M059J (cell line): ENCODE measurements at places on chromosomes 7 and 10.

DNA sequence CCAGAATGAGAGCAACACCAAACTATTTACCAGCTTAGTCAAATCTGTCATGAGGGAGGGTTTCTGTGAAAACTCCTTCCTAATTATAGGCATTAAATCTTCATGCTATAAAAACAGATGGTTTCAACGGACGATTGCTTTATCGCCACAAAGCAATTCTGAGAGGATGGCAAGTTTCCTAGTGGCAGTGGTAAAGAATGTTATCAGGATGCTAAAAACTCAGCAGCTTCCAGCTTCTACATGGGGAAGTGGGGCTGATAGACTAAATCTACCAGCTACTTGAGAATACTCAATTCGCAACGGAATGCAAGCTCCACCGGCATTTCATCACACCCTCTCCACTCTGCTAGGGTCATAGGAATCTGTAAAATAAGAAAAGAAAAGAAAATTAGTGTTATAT, 41.8 kb downstream of the JCAD start:
- no peak for DNase-seq

- DNase-seq: no peak
Observed at GRCh38 chr7:22596763-22597400, 96.9 kb upstream of the STEAP1B start.

DNA sequence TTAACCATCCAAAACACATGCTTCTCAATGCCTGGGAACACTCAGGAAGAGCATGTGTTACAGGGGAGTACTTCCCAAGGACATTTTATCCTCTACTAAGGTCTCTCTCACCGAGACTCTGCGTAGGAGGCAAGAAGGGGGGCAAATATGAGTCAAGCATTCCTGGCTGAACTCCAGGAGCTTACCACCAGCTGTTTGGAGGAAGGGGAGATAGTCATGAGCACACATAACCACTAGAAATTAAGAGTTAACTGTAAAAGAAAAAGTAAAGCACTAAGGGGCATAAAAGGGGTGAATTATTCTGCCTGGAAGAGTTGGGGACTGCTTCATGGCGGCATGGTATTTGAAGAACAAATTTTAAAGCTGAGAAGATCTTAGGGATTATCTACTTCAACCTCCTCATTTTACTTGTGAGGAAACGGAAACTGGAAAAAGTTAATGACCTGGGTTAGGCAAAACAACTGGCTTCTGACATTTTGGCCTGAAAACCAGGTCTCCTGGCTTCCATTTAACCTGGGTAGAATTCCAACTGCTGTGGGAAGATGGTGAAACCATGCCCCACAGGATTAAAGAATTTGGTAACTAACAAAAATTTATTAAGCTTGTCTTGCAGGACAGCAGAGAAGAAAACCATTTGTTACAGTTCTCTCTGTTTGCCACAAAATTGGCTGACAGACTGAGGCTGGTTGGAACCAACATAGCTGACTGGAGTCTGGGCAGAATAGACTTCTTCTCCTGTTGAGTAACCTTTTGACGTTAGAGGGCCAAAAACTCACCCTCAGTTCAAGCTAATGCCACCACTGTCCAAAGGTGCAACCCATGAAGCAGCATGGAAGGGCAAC, 85.5 kb downstream of the SLC25A13 start:
- DNase-seq: peak; percentile 93

DNA sequence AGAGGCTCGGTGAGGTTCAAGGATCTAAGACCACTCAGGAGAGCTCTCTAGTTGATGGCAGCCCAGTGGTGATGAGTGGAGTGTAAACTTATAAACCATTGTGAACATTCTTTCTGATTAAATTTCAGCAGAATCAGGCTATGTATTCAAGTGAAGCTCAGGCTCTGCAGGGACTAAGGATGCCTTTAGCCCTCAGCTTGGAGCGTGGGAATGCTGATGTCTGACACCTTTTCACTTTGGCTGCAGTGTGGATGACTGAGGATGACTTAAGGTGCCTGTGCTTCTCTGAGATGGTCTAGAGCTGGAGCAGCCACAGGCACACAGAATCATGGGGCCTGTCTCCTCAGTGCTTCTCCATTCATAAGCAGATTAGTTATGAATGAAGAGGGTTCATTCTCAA, 150.4 kb downstream of the SORCS3 start:
- DNase-seq: no peak

GRCh38 chr7:50693455-50694130, 89.1 kb downstream of the GRB10 start:
- DNase-seq: no peak

GRCh38 chr7:66281678-66282590, 76.8 kb downstream of the TPST1 start:
- peak; percentile 100 for DNase-seq

DNA sequence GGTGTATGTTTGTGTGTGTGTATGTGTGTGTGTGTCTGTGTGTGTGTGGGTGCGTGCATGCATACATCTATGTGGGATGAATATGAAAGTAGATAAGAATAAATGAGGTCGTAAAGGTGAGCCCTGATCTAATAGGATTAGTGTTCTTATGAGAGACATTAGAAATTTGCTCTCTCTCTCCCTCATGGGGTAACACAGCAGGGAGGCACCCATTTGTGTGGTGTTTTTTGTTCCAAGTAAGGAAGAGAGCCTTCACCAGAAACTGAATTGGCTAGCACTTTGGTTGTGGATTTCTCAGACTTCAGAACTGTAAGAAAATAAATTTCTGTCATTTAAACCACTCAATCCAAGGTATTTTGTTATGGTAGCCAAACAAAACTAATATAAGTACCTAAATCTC, 353.7 kb upstream of the CHRM2 start:
- DNase-seq: no peak

- DNase-seq: no peak
Observed at GRCh38 chr7:149716932-149717307, 56.5 kb downstream of the ZNF467 start.

GRCh38 chr7:100914879-100915447, 19.3 kb upstream of the ACHE start:
- DNase-seq: peak; percentile 81

DNA sequence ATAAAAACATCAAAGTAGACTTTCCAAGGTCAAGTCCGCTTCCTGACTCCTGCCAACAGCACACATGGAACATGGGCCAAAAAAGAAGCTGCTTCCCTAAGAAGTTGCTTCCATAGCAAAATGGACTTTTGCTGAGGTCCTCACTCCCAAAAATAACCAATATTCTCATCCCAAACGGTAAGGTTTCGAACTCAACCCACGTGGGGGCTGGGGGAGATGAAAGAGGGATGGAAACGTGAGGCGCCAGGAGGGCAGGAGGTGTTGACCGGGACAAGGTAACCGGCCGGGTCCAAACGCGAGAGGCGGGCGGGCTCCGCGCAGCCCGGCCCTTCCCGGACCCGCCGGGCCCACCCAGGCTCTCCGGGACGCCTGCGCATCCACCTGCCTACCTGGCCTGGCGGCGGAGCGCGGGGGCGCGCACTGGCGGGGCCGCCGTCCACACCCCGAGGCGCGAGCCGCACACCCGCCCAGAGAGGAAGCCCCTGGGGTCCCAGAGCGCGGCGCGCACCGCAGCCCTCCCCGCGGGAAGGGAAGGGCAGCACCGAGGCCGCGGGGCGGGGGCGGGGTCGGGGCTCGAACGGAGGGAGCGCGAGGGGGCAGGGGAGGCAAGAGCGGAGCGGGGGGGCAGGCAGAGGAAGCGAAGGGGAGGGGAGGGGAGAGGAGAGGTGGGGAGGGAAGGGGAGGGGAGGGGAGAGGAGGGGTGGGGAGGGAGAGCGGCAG, 742 bp downstream of the LMBR1 start:
- DNase-seq: peak; percentile 39

- peak; percentile 49 for DNase-seq
Observed at GRCh38 chr7:103524042-103524907, 78.3 kb upstream of the SLC26A5 start.

DNA sequence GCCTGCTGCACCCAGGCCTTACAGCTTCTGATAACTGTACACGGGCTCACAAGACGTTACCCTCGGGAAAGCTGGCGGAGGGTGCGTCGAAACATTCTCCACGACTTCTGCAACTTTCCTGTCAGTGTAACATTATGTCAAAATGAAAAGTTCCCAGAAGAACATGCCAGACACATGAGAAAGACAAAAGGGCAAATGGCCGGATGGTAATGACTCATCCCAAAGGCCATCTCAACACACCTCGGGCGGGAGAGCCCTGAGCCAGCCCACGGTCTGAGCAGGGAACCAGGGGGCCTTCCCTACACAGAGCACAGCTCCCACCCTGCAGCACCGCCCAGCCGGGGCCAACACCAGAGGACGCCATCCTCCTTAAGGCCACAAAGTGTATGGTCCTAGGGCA, 118.7 kb downstream of the MAD1L1 start:
- peak; percentile 77 for DNase-seq

GRCh38 chr7:100170101-100170897, 1.9 kb upstream of the GAL3ST4 start:
- no peak for DNase-seq

GRCh38 chr7:7104971-7105370, 77.4 kb upstream of the C1GALT1 start:
- DNase-seq: no peak

GRCh38 chr10:94412449-94412848, 10.1 kb downstream of the TBC1D12 start:
- no peak for DNase-seq

GRCh38 chr10:122565766-122566206, 5.2 kb downstream of the DMBT1 start:
- peak; percentile 82 for DNase-seq

- DNase-seq: peak; percentile 8
Observed at GRCh38 chr10:129192344-129193128, 274.5 kb upstream of the MGMT start.

- peak; percentile 53 for DNase-seq
Observed at GRCh38 chr10:71980181-71981014, 16.2 kb downstream of the CHST3 start.

DNA sequence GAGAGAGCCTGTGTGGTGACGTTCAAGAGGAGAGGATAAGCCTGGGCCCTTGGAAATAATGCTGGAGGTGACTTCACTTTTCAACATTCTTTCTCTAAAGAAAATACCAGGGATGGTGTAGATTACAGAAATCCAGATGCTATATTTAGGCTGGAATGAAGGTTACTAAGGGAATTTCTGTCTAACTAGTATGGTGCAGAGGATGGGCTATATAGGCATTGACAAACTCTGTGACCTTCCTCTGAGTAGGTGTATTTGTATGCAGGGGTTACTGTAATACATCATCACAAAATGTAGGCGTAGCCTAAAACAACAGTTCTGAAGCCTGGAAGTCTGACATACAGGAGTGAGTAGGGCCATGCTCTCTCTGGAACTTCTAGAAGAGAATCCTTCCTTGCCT, 155.3 kb upstream of the INHBA start:
- DNase-seq: no peak

DNA sequence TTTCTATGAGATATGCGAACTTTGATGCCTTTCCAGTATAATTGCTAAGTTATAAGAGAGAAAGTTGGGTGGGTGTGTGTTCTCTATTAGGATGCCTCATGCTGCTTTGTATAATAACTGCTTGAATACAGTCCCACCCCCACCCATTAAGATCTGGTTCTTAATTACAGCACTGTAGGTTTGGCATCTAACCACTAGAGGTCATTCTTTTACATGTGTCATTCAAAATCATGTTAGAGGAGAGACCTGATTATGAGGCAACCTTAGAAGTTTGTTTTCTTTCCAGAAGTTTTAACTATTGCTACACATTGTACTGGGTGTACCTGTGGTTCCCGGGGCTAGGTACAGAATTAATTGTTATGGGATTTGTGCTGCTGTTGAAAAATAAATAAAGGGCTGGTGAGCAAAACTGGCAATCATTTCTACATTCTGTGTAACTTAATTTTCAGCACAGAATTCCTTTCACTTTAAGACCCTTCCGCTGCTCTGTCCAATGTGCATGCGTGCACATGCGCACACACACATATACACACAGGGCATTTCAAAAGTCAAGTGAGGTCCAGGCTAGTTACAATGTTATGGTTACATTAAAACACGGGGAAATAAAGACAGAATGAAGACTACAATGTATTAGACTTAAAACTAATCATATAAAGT, 1156.3 kb downstream of the SORCS3 start:
- DNase-seq: peak; percentile 35

- DNase-seq: no peak
Observed at GRCh38 chr7:130381468-130382312, 1.4 kb downstream of the CPA1 start.
